HT-29 (cell line): ENCODE measurements at places on chromosomes 16 and 17.
A peak's percentile ranks its signal among the peaks of the same experiment; 100 is the strongest.

GRCh38 chr17:7997186-7997585 is 5.2 kb upstream of the GUCY2D start:
- peak; percentile 47 for DNase-seq

GRCh38 chr16:53090286-53090590 is 35.4 kb downstream of the CHD9 start:
- DNase-seq, result no peak

DNA sequence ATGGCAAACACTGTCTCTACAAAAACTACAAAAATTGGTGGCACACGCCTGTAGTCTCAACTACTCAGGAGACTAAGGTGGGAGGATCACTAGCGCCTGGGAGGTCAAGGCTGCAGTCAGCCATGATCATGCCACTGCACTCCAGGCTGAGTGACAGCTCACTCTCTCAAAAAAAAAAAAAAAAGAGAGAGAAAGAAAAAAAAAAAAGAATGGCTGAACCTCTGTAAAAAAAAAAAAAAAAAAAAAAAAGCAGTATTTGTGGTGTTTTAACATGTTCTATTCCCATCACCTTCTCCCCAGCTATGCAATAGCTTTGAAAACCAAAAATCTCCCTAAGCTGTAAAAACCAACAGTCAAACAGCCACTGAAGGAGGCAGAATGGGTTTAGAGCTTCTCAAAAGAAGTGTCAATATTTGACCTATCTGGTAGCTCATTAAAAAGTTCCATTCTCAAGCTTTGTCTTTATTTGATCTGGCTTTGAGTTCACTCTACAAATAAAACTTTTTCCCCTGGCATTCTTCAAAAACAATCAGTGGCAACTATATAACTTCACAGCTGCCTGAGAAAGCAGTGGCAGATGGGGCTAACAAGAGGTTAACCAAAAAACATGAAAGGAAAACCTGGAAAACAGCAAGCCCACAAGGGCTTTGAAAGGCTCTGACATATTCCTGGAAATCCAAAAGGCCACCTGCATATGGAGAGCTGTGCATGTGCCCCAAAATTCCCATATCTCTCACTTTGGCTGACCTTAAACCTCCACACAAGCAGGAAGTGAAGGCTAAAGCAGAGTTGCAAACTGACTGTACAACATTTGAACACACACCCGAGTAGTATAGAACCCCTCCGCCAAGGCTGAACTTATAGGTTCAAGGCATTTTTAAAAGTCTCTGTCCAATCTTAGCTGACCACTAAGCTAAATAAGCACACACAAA is 36.0 kb downstream of the USP32 start:
- DNase-seq, result no peak

DNA sequence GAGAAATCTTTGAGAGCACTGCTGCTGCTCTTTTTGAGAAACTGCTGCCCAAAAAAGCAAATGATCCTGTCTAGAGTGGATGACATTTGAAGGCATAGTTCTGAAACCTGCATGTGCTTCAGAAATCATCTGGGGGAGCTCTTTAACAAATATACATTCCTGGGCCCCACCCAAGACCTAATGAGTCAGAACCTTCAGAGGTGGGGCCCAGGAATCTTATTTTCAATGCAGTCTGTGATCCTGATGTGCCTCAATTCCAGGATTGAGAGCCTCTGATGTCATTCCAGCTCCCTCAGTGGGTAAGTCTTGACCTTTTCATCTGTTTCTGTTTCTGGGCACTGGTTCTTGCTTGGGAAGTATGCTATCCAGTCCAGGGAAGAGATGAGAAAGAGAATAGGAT is 42.3 kb downstream of the HNF1B start:
- peak; percentile 95 for DNase-seq

GRCh38 chr16:86322806-86323205 is 187.5 kb upstream of the FOXF1 start:
- no peak for DNase-seq
